Cardiac muscle cell (in vitro differentiated cells and primary cell): ENCODE measurements at places on chromosomes 7 and 10.

DNA sequence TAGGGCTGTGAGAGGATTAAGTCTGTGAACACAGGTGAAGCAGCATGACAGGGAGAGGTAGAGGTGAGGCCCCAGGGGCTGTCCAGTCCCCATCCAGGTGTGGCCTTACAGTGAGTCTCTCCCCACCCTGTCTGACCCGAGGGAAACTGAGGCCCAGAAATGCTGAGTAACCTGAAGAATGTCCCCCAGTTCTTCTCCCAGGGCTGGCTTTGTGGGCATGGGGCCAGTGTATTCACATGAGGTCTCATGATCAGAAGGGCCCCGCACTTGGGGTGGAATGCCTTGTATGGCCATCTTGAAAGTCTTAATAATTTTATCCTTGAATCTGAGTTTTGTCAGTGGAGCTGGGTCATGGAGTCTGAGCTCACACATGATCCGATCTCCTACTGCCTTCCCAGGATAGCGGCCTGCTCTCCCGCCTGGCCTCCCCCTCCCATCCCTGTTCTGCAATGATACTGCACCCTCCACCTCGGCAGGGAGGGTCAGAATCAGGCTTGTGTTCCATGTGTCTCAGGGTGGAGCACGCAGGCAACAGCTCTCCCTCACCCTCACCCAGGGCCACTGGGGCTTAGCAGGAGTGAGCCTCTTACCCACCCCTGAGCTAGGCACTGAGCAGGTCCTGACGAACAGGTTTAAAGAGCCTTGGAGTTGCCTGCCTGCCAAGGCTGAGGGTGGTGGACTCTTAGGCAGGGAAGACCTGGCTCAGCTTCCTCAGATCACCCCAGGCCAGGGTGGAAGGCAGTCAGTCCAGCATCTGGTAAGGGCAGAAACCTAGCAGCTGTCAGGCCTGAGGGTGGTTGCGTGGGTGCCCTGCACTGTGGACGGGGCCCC is 41.4 kb upstream of the NPFFR1 start:
- DNase-seq: no peak

DNA sequence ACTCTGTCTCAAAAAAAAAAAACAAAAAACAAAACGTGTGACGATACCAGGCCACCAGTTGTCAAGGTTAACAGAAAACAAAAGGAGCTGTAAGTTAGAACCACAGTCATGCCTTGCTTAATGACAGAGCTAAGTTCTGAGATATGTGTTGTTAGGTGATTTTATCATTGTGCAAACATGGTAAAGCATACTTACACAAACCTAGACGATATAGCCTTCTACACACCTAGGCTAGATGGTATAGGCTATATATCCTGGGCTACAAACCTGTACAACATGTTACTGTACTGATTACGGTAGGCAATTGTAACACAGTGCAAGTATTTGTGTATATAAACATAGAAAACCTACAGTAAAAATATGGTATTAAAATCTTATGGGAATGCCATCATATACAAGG is 564.2 kb downstream of the HTR7 start:
- DNase-seq: no peak

DNA sequence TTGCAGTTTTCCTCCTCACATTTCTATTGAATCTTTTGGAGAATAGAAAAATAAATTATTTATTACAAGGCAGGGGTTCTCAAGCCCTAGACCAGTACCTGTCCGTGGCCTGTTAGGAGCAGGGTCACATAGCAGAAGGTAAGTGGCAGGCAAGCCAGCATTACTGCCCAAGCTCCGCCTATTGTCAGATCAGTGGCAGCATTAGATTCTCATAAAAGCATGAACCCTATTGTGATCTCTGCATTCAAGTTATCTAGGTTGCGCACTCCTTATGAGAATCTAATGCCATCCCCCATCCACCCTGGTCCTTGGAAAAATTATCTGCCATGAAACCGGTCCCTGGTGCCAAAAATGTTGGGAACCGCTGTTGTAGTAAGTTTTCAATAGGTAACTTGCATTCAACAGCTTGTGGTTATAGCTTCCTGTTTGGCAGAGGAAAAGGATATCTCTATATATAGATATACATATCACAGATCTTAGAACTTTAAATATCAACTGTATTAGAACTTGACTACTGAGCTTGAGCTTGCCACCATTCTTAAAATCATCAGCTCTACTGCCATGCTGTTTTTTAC is 165.1 kb downstream of the AHR start:
- DNase-seq: no peak

GRCh38 chr10:100554902-100555301 is 19.2 kb downstream of the HIF1AN start:
- DNase-seq: no peak

GRCh38 chr7:102897856-102898531 is 14.8 kb upstream of the LRRC17 start:
- DNase-seq: no peak

DNA sequence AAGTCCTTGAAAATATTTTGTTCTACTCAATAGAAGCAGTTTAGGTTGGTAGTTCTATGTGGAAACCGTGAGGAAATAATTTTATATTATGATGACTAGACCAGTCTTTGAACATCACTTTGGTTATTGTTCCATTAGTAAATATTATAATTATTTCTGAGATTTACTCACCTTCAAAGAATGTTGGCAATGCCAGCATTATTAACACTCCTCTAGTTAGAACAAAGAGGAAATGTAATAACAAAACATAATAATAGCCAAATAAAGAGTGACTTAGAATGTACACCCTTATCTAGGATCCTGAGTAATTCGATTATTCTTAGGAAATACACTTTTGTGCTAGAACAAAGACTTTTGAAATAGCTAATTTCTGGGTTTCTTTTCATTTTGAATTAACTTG is 121.1 kb downstream of the CFTR start:
- peak; percentile 14 for DNase-seq

- no peak for DNase-seq
Observed at GRCh38 chr7:85567983-85568382, 381.1 kb upstream of the SEMA3D start.

DNA sequence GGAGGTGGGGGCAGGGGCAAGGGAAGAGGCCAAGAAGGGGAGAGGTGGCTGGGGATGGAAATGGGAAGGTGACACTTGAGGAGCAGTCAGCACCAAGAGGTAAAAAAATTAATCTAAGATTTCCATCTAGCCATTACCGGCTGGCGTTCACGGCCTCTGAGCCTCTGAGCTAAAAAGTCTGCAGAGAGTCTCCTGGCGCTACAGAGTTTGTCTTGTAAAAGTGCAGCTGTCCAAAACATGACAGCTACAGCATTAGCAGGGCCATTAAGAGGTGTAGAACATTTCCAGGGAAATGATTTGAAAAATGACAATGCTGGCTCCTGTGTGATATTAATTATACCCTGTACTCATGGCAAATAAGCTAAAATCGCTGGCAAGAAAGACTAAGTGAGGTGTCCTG is 167.6 kb downstream of the LRMDA start:
- DNase-seq: no peak

DNA sequence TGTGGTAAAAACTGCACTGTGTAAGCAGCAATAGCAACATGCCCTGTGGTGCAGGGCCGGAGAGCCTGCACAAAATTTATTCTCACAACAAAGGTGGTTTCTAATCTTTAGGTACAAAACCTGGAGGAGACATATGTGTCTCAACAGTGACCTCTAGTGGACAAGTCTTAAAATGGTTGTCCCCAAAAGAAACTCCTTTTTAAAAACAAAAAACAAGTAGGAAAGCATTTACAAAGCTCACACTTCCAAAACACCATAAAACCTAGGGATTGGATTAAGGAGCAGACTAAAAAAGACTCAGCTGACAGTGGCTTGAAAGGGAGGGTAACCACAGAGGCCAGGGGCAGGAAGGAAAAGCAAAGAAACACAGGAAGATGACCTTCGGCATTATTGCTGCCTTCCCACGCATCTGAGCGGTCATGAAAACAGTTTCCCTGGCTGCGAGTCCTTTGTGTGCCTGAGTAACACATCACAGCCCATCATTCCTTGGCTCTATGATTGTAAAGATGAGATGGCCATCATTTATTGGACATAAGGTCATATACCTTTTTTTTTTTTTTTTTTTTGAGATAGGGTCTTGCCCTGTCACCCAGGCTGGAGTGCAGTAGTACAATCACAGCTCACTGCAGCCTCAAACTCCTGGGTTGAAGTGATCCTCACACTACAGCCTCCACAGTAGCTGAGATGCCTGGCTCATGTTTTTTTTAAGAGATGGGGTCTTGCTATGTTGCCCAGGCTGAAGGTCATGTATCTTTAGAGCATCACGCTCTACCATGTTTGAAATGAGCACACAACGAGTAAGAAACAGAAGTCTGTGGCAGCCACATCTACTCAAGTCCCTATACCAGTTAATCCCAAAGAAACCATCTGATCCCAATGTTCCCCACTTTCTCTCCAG is 39.5 kb downstream of the RSU1 start:
- peak; percentile 77 for DNase-seq

DNA sequence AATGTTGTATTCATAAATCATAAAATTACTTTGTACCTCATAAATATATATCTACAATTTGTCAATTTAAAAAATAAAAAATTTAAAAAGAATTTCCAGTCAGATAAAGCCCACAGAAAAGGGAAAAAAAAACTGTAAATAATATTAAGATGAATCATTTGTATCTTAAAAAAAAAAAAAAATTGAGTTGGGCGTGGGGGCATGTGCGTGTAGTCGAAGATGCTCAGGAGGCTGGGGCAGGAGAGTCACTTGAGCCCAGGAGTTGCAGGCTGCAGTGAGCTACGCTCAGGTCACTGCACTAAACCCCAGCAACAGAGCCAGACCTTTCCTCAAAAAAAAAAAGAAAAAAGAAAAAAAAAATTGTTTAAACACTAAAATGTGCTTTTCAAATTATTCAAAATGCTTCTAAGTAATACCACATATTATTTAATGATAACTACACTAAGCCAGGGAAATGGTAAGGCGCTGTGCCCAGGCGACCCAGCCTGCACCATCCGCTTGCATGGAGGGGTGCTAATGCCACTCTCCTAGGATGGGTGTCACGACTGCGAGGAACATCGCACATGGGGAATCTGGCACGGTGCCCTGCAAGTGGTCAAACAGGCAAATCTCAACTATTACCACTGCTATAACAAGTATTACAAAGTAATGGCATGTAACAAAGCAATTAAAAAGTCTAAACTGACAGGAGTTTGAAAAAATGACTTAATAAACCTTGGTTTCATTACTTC is 15.4 kb downstream of the GLUD1 start:
- DNase-seq: no peak

GRCh38 chr7:45150199-45150598 is 7.4 kb upstream of the RAMP3 start:
- no peak for DNase-seq

DNA sequence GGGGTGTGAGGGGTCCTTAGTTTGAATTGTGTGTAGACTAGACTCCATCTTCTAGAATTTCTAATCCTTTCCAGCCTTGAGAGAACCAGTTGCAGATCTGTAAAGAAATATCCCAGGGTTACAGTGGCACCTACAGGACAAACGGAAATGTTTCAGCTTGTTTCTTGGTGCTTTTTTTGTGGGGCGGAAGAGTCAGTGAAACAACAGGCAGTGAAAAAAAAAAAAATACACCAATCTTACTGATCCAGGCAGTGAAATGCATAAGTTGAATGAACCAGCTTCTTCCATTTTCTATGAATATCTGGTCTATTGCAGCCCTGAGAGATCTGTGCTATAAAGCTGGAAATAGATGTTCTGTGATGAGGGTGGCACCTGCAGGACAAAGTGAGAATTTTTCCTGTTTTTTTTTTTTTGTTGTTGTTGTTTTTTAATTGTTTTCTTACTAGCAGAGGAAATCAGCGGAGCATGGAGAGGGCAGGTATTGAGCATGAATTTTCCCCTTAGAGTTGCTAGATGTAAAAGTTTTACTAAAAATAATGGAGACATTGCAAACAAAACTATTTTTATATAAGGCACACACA is 81.9 kb upstream of the DYNC1I1 start:
- peak; percentile 43 for DNase-seq

DNA sequence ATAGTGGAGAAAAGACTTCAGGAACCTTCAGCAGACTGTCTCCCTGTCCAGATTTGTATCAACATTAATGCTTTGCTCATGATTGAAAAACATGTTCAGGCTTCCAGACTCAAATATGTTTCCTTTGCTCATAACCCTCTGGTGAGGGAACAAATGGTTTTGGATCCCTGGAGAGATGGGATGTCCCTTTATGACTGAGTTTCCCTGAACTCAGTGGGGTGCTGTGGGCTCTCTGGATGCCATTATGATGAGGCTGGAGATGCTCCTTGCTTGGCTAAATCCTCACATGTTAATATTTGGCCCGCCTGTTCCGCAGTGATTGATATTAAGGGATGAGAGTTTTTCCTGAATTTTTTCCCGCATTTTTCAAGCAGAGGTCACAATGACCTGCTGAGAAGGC is 749.4 kb downstream of the SUGCT start:
- no peak for DNase-seq
